ENCODE measurements at places on chromosomes 12 and 14.

- DNase-seq: no peak
These were observed 523.7 kb upstream of the FOXG1 start for GRCh38 chr14:28242895-28243294.

DNA sequence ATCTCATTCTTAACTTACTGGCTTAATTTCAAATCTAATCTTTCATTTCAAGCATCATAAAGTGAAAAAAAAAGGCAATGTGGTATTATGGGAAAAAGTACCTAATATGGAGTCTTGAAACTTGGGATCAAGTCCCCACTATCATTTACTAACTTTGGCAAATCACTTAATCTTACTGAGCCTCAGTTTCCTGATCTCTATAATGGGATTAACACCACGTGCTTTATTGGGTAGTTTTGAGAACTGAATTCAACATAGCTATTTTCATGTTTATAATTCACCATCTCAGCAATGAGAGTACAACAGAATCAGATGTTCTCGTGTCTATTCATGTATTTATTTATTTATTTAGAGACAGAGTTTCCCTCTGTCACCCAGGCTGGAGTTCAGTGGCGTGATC, 78.3 kb downstream of the NTN4 start:
- no peak for DNase-seq

GRCh38 chr12:38904537-38905479, 583 bp downstream of the CPNE8 start:
- DNase-seq: peak; percentile 38

GRCh38 chr14:31212893-31213292, 5.3 kb upstream of the HECTD1 start:
- no peak for DNase-seq

DNA sequence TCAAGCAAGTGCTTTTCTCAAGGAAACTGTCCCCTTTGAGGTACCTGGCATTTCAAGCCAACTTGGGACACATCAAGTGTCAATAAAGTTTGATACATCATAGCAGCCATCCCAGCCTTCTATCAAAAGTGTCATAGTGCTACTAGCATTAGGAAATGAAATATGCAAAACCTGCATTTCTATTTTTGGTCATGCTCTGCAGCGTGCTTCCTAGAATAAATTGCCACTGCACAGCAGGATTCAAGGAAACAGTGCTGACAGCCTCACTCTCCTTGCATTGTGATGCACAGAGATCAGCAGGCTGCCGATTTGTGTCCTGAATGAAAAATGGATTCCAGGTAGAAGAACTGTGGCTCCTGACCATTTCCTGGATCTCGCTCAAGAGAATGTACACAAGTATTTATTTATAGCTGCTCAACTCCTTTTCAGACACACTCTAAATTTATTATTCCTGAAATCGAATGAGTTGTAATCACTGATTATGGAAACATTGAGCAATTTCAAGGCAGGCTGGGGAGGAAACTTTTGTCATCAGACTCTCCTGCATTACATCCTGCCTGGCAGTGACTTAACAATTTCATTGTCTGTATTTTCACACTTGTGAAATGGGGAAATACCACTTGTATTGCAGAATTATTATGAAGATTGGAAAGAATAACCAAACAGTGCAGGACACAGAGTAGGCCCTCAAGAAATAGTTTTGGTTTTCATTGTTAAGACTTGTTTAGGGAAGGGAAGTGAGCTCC, 120.9 kb downstream of the SLC38A6 start:
- DNase-seq: no peak

DNA sequence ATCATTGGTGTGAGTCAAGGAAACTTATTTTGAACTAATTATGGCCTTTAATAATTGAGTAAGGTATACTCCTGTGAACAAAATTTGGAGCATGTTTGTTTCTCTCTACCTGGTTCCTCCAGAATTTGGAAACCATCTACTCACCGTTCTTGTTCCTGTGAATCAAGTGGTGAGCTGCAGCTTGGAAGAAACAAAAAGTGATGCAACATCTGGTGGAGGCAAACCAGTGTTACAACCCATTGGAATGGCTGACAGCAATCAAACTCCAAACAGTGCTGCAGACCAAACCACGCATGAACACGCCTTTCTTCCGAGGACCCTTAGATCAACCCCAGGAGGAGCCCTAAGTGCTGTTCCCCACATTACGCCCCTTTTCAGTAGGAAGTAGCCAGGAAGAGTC, 104.7 kb upstream of the VASH1 start:
- DNase-seq: no peak

DNA sequence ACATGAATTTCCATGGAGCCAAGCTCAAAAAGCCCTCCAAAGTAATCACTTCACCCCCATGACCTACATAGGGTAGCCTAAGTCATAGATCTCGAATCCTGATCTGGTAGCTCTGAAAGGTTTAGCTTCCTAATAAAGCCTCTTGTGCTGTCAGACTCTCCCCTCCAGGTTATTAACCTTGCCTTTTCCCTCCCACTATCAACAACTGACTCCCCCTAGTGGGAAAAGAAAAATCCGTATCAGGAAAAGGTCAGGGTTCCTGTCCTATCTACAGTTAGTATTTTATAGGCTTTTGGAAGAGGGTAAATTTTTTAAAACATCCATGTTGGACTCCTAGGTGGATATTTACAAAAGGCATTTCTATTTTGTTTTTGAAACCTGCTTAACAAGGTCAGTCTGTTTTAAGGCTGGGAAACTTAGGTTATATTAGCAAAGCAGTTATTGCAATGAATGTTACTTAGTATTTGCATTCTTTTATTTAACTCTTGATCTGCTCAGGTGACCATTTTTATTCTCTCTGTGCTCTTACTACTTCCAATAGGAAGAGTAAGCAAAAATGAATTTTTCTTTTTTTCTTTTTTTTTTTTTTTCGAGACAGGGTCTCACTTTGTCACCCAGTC, 8.0 kb downstream of the YY1 start:
- no peak for DNase-seq

DNA sequence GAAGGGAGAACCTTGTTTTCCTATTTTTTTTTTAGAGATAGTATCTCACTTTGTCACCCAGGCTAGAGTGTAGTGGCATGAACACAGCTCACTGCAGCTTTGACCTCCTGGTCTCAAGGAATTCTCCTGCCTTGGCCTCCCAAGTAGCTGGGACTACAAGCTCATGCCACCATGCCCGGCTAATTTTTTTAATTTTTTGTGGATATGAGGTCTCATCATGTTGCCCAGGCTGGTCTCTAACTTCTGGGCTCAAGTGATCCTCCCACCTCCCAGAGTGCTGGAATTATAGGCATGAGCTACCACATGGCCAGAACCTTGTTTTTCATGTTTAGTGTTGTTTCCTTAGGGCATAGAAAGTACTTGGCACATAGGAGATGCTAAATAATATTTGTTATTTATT, 13.5 kb downstream of the MANSC1 start:
- DNase-seq: no peak

DNA sequence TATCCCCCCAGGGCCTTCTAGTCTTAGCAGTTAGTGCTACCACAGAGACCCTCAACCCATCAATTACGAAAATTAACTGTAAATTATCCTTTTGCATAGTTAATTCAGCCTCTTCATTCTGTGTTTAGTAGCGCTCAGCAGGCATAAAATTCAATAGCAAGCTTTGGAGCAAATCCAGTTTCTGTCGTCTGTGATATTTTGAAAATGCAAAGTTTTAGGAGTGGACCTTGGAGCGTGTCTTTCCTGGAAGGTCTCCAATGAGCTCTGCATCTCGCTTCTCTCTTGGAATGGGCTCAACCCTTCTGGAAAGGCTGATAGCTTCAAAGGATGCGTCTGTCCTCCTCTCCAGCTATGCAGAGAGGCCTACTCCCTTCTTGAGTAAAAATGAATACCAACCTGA, 222.9 kb downstream of the SLC15A4 start:
- DNase-seq: no peak

DNA sequence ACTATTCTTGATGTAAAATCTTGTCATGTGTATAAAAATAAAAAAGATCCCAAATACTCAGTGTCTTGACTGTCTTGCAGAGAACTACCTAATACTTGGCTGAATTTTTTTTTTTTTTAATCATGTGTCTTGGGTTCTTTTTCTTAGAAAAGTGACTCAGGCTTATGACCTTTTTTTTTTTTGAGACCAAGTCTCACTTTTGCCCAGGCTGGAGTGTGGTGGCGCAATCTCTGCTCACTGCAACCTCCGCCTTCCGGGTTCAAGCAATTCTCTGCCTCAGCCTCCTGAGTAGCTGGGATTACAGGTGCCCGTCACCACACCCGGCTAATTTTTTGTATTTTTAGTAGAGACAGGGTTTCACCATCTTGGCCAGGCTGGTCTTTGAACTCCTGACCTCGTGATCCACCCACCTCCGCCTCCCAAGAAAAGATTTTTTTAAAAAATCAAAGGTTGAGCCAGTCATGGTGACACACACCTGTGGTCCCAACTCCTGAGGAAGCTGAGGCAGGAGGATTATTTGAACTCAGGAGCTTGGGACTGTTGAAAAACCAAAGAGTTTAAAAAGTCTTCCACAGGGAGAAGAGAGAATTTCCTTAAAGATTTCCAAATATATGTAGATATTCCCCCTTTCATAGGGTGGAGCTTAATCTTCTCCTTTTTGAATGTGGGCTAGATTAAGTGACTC, 17.7 kb upstream of the TDG start:
- no peak for DNase-seq

GRCh38 chr14:27181333-27181732, 583.5 kb upstream of the NOVA1 start:
- DNase-seq: no peak

DNA sequence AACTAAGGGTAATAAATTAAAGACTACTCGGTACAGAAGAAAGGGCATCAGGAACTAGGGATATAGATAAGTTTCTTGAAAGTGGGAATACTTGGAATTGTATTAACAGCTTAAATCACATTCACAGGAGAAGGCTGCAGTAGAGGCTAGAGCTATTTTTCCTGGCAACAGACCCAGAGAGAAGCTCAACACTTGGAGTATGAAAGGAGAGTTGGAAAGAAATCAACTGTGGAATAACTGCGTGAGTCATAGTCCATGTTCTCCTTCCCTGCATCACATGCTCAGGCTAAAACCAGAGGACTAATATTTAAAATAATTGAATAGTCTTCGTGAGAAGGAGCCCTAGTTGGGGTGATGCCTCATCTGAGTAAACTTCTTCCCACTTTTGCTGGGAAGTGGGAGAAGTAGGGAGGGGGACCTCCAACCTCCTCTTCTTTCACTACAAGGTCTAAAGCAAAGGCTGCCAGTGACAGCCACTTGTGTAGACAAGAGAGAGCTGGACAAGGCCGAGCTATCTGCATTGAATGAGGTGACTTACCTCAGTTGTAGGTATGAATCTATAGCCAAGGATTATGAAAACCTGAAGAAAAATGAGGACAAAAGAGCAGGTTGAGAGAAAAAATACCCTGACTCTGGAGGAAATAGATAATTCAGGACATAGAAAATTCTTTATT, 32.7 kb downstream of the DYRK2 start:
- no peak for DNase-seq

- DNase-seq: no peak
These were observed 107.7 kb upstream of the SLC38A2 start for GRCh38 chr12:46480316-46480715.

GRCh38 chr12:59619461-59620240, 23.8 kb downstream of the SLC16A7 start:
- DNase-seq: no peak

DNA sequence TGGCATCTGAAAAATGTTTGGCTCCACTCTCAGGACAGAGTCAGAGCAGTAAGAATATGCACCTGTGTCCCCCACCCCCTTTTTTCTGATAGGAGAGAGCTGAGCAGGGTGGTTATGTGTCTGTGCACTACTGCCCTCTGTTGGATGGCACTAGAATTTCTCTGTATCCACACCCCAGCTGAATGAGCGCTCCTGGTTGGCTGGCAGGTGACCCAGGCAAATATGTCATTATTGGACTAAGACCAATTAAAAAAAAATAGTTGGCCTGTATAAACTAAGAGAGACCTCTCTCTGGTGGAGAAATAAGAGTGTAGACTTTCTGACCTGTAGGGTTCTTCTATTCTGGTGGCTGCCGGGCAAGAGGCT, 107.0 kb downstream of the PTCSC3 start:
- DNase-seq: peak; percentile 2

GRCh38 chr12:87870493-87871460, 158.4 kb downstream of the C12orf50 start:
- DNase-seq: no peak

- no peak for DNase-seq
These were observed 895 bp downstream of the SLC7A8 start for GRCh38 chr14:23182372-23183157.

DNA sequence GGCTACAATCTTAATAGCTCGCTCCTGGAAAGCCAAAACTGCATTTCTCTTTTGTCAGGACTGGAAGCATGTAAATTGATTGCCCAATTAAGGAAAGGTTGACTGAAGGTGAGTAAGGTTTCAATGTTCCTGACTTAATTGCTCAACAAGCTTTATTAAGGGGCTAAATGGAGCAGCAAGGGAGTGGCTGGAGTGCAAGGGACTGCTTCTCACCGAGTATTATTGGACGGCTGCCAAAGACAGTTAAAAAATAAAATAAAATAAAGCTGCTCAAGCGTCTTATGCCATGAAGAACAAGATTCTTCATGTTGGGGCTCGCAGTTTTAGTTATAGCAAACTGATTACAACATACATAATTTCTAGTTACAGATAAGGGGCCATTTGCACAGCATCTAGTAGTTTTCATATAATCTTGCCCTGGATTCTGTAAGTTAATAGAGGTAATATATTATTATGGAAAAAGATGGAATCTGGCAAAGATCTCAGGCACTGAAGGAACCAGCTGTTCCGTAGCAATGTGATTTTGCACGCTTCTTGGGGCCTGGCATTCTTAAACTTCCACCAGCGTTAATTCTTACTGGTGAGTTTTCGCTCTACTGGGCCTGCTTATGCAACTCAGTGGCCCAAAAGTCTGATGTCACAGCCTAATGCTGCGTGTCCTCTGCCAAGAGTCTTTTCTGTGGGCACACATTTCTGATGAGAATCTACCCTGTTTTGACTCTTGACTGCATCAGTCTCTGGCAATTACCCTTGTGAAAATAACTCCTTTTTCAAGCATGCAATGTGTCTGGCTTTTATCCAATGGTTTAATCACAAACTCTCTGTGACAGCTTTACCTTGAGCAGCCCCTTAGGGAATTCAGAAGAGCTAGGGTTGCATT, 108.5 kb downstream of the SLC38A1 start:
- DNase-seq: no peak

DNA sequence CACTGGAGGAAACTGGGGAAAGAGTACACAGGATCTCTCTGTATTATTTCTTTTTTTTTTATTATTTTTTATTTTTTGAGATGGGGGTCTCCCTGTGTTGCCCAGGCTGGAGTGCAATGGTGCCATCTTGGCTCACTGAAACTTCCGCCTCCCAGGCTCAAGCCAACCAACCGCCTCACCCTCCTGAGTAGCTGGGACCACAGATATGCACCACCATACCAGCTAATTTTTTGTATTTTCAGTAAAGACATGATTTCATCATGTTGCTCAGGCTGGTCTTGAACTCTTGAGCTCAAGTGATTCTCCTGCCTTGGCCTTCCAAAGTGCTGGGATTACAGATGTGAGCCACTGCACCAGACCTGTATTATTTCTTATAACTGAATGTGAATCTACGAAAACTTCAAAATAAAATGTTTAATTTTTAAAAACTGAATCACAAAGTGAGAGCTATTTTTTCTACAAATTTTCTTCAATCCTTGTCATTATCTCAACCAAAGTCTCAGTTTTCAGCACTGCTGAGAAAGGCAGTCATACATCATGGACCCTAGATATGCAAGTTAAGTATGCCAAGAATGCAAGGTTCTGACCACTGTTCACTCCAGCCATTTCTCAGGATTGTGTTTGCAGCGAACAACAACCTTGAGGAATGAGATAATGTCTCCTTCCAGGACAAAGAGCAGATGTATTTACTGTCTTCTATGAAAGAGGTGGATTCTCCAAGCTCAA, 2.4 kb downstream of the EAPP start:
- DNase-seq: no peak

Measured in activated CD4-positive, alpha-beta T cell treated with anti-CD3 and anti-CD28 coated beads for 24 hours (primary cell).